H1 (cell line): ENCODE measurements at places on chromosomes 4 and X. TPM values are rescaled to one million over a fixed set of nuclear protein-coding genes. Genes with fewer than 3 reads are reported as not detected.

DNA sequence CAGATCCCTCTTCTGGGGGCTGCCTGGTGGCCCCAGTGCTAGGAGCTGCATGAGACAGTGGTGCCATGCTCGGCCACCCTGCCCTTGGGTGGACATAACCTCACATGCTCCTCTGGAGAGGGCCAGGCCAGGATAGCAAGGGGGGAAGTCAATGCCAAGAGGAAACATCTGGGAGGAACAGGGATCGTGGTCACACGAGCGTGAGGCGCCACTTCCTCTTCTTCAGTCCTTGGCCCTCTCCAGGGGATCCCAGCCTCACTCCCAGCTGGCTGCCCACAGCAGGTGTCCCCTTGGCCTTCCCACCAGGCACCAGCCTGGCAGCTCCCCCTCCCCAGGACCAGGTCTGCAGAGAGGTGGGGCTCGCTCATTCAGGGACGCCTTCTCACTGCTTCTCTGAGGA, 28.6 kb downstream of the TBC1D14 start:
- no peaks in the 10 kb centered on the region for H3K36me3 ChIP-seq
- no peak overlapping the region for H3K27ac ChIP-seq
- no peaks in the 10 kb centered on the region for H3K27me3 ChIP-seq
- DNase-seq, result no peak
- H3K4me3 ChIP-seq, result no peak overlapping the region

DNA sequence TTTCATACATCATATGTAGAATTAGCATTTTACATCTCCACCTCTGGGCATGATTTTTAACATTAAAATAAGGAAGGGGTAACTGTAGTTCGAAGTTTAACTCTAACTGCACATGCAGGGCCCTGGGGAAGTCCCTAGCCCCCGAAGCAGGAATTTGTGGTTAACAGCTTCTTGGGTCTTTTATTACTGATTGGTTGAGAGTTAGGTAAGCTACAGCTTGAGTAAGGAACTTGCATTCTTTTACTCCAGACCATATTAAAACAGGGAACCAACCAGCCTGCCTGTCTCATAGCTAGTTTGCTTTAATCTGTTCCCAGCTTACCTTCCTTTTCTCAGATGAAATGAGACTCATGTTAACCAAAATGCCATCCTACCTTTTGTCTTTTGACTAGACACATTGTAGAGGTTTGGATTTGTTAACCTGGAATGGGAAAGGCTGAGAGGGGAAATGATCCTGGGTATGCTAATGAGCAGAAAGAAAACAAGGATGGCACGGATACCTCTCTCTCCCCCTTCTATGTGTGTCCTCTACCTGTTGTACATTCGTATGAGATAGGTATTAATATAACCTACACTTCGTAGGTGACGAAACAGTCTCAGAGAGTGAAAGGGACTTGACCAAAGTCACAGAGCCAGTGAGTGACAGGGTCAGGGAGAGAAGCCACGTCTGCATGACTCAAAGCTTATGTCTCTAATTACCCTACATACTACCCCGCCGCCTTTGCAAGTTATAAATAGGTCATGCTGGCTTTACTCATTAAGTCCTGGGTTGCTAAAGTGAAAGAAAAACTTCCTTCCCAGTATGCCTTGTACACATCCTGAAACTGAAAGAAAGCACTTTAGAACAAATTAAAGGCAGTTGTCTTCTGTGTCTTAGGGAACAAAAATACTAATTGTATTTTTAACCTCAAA, 119.5 kb upstream of the AFF2 start:
- H3K4me3 ChIP-seq, result no peak overlapping the region
- no peak overlapping the region for H3K27ac ChIP-seq
- H3K27me3 ChIP-seq, result no peaks in the 10 kb centered on the region
- H3K4me1 ChIP-seq, result no peaks in the 10 kb centered on the region

- H3K4me3 ChIP-seq, result no peak overlapping the region
- no peak overlapping the region for H3K27ac ChIP-seq
- peaks cover 9% of the 10 kb centered on the region; the same call in 1 of the 2 replicates for H3K4me1 ChIP-seq
- no peaks in the 10 kb centered on the region for H3K36me3 ChIP-seq
- no peak for DNase-seq
- H3K27me3 ChIP-seq, result peaks cover 5% of the 10 kb centered on the region
These were observed 1.0 kb upstream of the IL13RA1 start for GRCh38 chrX:118726396-118726795.

PDCL2 gene
- not detected in 2 replicates for total RNA-seq

ARAF gene
- total RNA-seq, result 45.2 and 48.3 TPM in 2 replicates

GRCh38 chr4:123976285-123976684, 579.7 kb downstream of the SPRY1 start:
- DNase-seq, result no peak
- H3K27me3 ChIP-seq, result no peaks in the 10 kb centered on the region
- peaks cover 17% of the 10 kb centered on the region for H3K4me1 ChIP-seq
- H3K4me3 ChIP-seq, result no peak overlapping the region
- no peak overlapping the region for H3K27ac ChIP-seq

APBB2 gene
- 59.4 and 64.0 TPM in 2 replicates for total RNA-seq

RTL5 gene
- 1.9 TPM in 2 replicates for total RNA-seq

DNA sequence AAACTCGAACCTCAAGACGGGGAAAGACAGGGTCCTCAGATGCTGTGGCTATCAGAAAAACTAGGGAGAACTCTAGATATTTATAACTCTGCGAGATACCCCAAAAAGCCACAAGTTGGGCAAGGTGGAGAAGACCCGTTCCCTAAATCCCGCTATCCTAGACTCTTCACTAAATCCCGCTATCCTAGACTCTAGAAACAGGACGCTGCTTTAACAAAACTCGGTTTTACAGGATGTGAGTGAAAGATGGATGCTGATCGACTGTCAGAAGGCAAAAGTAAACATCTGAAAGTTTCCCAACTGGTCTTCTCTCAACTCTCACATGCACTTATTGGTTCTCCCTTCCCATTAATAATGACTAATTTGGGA, 270 bp downstream of the DNAAF6 start:
- no peak for DNase-seq
- no peak overlapping the region for H3K27ac ChIP-seq
- H3K4me1 ChIP-seq, result no peaks in the 10 kb centered on the region
- peak overlapping the region; percentile 75; the same call in 1 of the 2 replicates for H3K4me3 ChIP-seq
- H3K27me3 ChIP-seq, result no peaks in the 10 kb centered on the region
- H3K36me3 ChIP-seq, result no peaks in the 10 kb centered on the region

- H3K4me1 ChIP-seq, result 0 out of 2 replicates have a peak, but pooled peaks cover 3% of the 10 kb centered on the region
- no peak overlapping the region; the same call in 1 of the 2 replicates for H3K27ac ChIP-seq
- H3K4me3 ChIP-seq, result peak overlapping the region; percentile 97
- no peaks in the 10 kb centered on the region for H3K27me3 ChIP-seq
- no peaks in the 10 kb centered on the region for H3K36me3 ChIP-seq
- peak; percentile 80 for DNase-seq
These were observed 1.7 kb downstream of the FRAS1 start for GRCh38 chr4:78058591-78059523.

DNA sequence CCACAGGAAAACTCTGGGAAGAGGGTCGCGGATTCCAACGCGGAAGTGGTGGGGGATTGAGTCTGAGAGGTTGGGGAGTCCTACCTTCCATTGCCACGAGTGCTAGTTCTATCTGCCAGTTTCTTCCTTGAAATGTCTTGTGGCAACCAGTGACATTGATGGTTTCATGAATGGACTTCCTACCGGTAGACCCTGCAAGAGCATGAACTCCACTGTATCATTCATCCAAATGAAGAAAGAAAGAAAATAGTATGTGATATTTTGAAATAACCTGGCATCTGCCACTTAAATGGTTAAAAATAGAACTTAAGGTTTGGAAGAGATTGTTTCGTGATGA, 1.1 kb upstream of the SLC10A7 start:
- no peaks in the 10 kb centered on the region for H3K36me3 ChIP-seq
- peaks cover 6% of the 10 kb centered on the region for H3K27me3 ChIP-seq
- no peak overlapping the region for H3K27ac ChIP-seq
- H3K4me3 ChIP-seq, result peak overlapping the region; percentile 83
- H3K4me1 ChIP-seq, result no peaks in the 10 kb centered on the region

GRCh38 chrX:63784346-63784901, 590 bp downstream of the ARHGEF9 start:
- H3K27ac ChIP-seq, result peak overlapping the region; percentile 87
- H3K4me1 ChIP-seq, result no peaks in the 10 kb centered on the region; the same call in 1 of the 2 replicates
- DNase-seq, result no peak
- peak overlapping the region; percentile 77 for H3K4me3 ChIP-seq
- H3K27me3 ChIP-seq, result no peaks in the 10 kb centered on the region

CDX4 gene
- 2.2 and 2.6 TPM in 2 replicates for total RNA-seq

GRCh38 chrX:111319451-111319850, 49.2 kb upstream of the CAPN6 start:
- H3K4me3 ChIP-seq, result no peak overlapping the region
- H3K27me3 ChIP-seq, result no peaks in the 10 kb centered on the region
- DNase-seq, result no peak
- H3K27ac ChIP-seq, result no peak overlapping the region
- no peaks in the 10 kb centered on the region for H3K36me3 ChIP-seq

DNA sequence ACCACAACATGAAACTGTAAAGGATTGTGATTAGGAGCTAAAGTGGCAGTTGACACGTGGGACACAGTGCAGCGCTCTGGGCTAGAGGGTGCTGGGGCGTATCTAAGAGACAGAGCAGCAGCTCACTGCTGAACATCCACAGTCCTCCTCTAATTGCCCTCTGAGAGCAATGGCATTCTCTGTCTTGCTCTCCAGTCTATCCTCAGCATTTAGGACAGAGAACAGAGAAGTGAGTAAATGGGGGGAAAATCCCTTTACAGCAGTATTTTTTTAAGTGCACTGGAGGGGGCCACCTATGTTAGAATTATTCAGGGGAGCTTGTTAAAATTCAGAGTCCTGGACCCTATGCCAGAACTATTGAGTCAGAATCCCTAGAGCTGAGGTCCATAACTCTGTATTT, 4.2 kb upstream of the TMEM154 start:
- peaks cover 4% of the 10 kb centered on the region; the same call in 1 of the 2 replicates for H3K27me3 ChIP-seq
- no peaks in the 10 kb centered on the region for H3K4me1 ChIP-seq
- H3K4me3 ChIP-seq, result no peak overlapping the region

FGFR3 gene
- total RNA-seq, result 19.5 TPM in 2 replicates

GRCh38 chrX:21691512-21692018, 33.4 kb upstream of the KLHL34 start:
- no peaks in the 10 kb centered on the region for H3K4me1 ChIP-seq
- no peaks in the 10 kb centered on the region for H3K36me3 ChIP-seq
- no peak overlapping the region for H3K4me3 ChIP-seq
- no peaks in the 10 kb centered on the region for H3K27me3 ChIP-seq
- no peak for DNase-seq
